ENCODE measurements at places on chromosomes 6 and 20.

GRCh38 chr6:157148391-157149323, 174.7 kb downstream of the TMEM242 start:
- peak; percentile 94 for DNase-seq

GRCh38 chr6:164897523-164898235, 411.7 kb downstream of the C6orf118 start:
- peak; percentile 50 for DNase-seq

- no peak for DNase-seq
Observed at GRCh38 chr20:45993197-45993951, 15.3 kb upstream of the MMP9 start.

GRCh38 chr6:13572951-13573654, 1.3 kb upstream of the SIRT5 start:
- no peak for DNase-seq

GRCh38 chr6:101537753-101538316, 144.3 kb downstream of the GRIK2 start:
- DNase-seq: peak; percentile 2

- DNase-seq: no peak
Observed at GRCh38 chr6:42774201-42774600, 7.7 kb upstream of the BICRAL start.

DNA sequence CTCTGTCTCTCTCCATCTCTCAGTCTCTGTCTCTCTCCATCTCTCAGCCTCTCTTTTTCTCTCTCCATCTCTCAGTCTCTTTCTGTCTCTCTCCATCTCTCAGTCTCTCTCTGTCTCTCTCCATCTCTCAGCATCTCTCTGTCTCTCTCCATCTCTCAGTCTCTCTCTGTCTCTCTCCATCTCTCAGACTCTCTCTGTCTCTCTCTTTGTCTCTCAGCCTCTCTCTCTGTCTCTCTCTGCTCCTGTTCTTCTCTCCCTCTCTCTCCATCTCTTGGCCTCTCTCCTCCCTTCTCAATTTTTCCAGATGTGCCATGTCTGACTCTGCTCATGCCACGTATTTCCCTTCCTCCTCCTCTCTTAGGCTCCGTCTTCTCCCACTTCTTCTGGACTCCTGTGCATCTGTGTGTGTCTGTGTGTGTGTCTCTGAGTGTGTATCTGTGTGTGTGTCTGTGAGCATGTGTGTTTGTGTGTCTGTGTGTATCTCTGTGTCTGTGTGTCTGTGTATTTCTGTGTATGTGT, 72.7 kb downstream of the SRC start:
- no peak for DNase-seq

DNA sequence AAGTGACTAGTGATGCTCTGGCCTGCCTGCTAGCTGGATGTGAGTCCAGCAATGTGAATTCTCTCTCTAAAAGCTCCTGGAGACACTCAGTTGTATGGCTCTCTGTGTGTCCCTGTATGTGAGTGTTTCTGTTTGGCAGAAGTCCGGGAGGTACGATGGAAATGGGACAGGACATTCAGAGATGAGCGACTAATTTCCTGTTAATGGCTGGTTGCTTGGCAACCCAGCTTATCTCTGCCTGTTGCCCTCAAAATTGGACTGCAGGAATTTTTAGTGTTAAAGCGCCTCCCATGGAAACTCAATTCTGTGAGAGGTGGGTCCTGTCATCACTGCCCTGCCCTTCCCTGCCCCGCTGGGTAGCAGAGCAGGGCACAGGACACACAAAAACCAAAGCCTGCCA, 136.8 kb upstream of the LRFN2 start:
- DNase-seq: no peak

GRCh38 chr6:158646023-158646910, 1.7 kb upstream of the DYNLT1 start:
- no peak for DNase-seq

DNA sequence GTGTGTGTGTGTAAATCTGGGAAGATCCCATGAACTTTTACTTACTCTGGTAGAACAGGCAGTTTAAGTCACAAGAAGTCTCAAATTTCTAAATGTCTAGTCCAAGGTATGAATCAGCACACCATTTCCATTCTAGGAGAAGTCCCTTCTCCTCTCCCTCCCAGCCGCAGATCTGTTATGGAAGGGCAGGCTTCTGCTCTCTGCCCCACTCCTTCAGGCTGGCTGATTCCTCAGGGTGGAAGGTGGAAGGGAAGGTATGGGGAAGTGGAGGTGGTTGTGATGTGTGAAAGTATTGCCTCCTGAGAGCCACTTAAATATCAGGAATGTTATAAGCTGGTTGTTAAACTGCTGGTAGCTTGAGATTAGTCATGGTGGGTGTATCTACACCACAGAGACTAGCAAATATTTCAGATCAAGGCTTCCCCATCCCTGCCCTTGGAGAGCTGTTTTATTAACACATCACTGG, 44.5 kb upstream of the LAMA4 start:
- DNase-seq: no peak

DNA sequence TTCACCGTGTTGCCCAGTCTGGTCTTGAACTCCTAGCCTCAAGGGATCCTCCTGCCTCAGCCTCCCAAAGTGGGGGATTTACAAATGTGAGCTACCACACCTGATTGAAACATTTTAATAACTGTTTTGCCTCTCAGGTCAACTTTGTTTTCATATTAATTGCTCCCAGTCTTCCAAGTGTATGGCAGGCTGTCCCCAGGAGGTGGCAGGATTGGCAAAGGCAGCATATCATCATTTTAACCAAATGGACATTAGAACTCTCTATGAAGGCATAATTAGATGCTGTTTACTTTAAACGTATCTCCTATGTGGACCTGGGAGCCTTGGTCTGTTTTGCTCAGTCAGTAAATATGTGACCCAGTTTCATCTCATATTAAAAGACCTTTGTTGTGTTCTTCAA, 59.2 kb upstream of the CSE1L start:
- no peak for DNase-seq

GRCh38 chr20:17710379-17711266, 10.9 kb downstream of the BANF2 start:
- DNase-seq: no peak

DNA sequence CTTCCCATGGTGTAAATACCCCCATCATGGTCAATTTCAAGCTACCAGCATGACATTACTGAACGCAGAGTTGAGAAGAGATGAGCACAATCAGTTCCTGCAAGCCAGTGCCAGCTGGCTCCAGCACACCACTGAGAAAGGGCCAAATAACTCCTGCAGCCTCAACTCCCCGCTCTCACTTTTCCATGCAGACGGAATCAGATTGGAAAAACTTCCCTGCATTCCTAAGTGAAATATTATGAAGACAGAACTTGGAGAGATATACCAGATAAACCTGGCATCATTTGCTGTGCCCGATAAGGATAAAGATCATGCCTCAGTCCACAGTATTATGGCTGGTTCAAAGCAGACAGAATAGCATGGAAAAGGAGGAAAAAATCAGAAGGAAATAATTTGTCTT, 56.7 kb downstream of the FILIP1 start:
- DNase-seq: peak; percentile 58

DNA sequence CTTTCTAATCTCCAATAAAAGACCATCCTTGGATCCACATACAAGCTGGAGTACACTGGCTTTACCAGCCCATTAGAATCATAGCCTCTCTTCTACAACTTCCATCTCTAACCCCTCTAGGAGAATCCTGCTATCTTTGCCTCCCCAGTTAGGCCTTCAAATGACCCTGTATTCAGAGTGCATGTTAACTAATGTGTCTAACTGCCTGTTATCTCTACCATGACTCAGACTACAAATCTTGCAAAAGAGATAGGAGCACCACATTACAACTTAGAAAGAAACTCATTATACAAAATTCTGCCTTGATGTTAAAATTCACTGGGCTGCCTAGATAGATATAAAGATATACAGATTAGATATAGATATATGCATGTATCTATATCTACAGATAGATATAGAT, 28.2 kb downstream of the GPR63 start:
- no peak for DNase-seq

- no peak for DNase-seq
Observed at GRCh38 chr6:70375166-70375565, 38.1 kb upstream of the FAM135A start.

DNA sequence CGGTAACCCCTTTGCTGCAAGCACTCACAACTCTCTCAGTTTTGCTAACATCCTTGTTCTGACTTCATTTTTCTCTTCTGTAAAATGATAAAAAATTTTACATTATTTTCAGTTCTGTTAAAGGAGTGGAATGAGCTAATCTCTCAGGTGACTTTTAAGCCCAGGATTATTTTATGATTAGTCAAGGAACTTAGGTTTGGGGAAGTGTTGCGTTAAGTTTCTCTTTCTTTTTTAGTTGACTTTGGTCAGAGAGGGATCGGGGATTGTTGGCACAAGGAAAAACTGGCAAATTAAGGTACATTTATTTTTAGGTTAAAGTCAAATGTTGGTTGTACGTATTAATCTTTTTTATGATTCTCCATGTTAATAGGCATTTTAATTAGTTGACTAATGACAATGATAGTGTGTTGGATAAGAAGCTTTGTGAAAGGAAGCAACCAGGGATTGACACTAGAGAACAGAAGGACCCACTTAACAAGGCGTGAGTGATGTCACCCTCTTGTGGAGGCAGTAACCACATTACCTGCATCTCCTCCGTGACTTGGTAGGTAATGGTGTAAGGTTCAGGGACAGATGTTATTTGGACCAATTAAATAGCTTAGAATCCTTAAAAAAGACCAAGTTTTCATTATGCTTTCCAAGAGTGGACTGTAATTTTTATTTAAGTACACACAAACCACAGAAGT, 31.6 kb downstream of the CD83 start:
- DNase-seq: no peak

DNA sequence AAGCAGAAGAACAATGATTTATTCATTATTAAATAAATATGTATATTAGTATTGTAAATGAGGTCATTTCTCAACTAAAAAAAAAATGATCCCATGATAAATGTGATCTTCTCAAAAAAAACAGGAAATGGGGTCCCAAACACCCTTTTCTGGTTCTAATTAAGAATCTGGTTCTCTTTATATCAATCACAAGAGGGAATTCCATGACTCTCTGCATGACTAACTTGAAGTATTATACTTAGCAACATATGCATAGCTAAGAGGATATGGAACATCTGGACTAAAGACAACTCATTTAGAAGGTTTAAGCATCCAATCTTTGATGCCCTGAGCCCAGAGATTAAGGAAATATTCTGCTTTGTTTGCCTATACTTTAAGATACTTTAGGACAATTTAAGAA, 89.7 kb upstream of the EMILIN3 start:
- DNase-seq: peak; percentile 55

DNA sequence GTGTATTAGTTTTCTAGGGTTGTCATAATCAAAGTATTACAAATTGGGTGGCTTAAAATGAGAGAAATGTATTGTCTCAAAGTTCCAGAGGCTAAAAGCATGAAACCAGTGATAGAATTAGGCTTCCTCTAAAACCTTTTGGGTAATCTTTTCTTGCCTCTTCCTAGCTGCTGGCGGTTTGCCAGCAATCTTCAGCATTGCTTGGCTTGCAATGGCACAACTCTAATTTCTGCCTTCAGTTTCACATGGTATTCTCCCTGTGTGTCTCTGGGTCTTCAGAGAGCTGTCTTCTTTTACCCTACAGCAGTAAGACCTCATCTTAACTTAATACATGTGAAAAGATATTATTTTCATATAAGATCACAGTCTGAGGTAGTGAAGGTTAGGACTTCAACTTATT, 479.1 kb upstream of the GJE1 start:
- peak; percentile 32 for DNase-seq

DNA sequence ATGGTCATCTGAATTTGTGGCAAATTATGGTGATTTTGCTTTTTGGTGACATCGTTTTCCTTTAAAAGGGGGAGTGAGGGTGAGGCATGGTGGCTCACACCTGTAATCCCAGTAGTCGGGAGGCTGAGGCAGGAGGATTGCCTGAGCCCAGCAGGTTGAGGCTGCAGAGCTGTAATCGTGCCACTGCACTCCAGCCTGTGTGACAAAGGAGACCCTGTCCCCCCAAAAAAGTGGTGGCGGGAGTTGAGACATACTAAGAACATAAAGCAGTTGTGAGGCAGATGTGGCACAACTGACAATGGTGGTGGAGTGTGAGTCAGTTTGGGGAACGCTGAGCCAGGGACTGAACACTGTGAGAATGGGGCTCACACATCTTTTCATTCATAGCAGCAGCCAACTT, 45.5 kb downstream of the ADNP start:
- DNase-seq: no peak

- no peak for DNase-seq
Observed at GRCh38 chr20:10790013-10790412, 116.2 kb upstream of the JAG1 start.

DNA sequence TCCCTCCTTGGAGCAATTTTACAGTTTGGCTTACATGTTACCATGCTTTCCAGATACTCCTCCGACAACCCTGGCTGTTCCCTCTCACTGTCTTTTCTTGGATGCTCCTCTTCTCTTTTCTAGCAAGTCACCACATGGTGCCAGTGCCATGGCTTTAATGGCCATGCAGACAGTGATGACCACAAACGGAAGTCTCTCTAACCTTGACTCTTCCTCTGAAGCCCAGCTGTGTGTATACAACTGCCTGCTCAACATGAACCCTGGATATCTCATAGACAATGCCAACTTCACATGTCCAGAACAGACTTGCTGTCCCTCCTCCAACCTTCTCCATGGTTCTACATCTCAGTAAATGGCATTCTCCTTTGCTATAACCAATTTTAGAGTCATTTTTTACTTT, 49.8 kb upstream of the NEDD9 start:
- no peak for DNase-seq

DNA sequence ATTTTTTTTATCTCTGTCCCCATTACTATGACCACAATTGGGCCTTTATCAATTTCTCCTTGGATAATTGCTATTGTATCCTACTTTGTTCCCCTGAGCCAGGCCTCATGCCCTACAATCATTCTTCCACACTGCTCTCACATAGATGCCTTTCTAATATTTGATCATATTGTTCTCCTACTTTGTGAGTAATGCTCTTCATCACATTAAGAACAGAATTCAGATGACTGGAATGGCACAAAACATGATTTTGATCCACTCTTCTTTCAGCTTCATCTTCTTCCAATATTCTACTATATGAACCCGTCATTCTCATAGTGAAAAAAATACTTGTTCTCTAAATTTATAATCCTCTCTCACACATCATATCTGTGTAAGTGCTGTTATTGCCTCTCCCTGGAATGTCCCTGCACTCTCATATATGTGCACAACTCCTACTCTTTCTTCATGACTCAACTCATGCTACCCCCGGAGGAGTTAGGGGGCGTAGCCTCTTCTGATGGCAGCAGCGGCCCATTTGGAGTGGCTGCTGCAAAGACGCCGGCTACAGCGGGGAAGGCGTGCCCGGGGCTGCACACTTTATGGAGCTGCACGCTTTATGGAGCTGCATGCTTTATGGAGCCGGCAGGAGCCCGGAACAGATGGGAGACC, 25.3 kb upstream of the HACE1 start:
- no peak for DNase-seq

- no peak for DNase-seq
Observed at GRCh38 chr6:80333342-80333741, 226.9 kb downstream of the BCKDHB start.
